ENCODE measurements at places on chromosomes 4 and X.

- DNase-seq: no peak
Observed at GRCh38 chrX:124504111-124504983, 158.0 kb downstream of the SH2D1A start.

GRCh38 chr4:80006935-80007744 is 65.9 kb downstream of the ANTXR2 start:
- DNase-seq: peak; percentile 42

DNA sequence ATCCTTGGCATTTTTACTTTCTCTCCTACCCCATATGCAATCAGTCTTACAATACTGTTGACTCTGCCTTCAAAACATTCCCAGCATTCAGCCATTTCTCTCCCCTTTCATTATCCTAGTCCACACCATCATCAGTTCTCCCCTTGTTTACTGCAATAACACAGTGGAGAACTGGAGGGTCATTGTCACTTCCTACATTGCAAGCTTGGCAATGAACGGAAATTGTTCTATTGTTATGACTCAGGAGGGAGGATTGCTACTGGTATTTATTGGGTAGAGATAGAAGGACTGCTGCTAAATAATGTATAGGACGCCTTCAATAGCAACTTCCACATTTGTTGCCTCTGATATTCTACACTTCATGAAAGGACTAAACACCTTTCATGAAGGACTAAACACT is 231.8 kb downstream of the BANK1 start:
- DNase-seq: no peak

DNA sequence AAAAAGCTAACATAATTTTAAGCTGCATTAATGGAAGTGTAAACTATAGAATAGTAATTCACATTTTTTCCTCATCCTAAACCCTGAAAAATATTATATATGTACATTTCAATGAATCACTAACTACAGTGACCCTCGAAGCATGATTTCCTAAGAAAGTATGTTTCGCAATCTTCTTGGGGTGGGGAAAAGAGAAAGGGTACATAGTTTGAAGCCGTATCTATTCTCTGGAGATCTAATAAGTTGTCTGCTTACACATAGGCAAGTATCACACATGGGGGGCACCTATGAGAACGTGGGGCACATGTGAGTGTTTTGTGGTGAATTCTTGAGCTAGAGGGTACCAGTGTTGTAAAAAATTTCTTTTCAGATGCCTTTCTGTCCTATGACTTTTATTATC is 71.2 kb downstream of the JADE1 start:
- no peak for DNase-seq

DNA sequence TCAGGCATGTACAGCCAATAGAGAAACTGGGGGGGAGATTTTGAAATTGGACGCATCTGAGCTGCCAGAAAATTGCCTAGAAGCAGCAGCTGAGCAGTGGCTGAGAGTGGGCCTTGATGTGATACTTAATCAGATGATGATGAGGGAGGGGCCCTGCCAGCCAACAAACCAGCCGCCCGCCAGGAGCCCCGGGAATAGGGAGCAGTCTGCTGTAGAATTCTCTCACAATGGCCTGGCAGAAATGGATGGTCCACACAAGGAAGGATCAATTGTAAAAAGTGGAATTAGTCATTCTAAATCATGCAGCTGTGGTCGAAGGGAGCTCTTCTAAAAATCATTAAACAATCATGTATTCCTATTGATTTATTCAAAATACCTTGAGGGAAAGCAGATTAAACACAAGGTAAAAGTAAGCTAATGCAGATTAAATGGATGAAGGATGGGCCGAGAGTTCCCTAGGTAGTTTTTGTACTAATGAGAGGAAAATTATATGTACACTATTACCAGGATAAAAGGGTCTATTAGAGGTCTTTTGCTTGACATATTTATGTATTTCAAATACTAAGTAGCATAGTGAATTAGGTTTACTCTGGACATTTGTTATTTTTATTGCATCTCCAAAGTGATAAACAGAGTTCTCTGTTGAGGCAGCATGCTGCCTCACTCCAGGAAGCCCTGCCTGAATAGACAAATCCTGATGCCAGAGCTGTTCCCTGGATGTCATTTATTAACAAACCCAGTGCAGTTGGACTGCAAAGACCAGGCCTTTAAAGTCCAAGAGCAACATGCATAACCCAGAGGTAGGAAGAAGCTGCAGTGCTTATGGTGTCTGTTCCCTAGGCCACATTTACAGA is 91.3 kb downstream of the NKX6-1 start:
- DNase-seq: no peak

DNA sequence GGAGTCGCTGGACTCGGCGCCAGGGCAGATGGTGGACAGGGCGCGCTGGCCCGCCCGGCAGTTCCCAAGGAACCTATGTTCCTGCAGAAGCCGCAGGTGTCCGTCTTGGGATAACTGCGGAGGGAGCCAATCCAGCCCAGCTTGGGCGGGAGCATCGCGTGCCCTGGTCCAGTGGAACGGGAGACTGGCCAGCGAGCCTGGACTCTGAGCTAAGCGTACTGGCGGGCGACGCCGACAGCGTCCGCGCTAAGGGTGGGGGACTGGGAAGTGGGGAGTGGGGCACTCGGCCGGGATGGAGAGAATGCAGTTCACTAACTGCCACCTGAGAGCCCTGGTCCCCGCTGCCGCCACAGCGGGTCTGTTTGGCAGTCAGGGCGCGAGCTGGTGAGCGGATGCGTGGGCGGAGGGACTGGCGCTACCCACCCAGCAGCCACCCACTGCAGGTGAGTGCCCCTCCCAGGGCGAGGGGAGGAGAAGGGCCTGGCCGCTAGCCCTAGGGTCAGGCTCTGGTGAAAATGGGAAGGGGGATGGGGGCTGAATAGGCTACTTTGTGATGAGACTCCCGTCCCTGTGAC is 1.3 kb upstream of the MAMLD1 start:
- DNase-seq: no peak

- DNase-seq: no peak
Observed at GRCh38 chrX:9609987-9610386, 145.1 kb downstream of the TBL1X start.

GRCh38 chr4:102614801-102615200 is 113.6 kb downstream of the NFKB1 start:
- DNase-seq: peak; percentile 64

DNA sequence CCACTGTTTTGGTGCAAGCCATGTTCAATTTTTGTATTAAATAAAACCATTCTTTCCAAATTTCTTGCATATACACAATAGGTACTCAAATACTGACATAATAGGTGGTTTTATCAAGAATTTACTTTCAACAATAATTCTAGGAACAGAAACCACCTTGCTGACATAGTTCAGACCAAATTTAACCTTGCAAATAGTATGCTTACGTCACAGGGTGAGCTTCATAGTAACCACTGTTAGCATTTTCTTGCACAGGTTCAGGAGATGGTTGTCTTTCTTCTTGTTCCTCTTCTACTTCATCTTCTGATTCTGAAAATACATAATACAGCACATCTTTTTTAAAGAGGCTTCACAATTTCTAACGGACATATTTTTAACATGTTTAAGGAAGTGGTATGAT is 17.6 kb downstream of the G3BP2 start:
- DNase-seq: peak; percentile 57

DNA sequence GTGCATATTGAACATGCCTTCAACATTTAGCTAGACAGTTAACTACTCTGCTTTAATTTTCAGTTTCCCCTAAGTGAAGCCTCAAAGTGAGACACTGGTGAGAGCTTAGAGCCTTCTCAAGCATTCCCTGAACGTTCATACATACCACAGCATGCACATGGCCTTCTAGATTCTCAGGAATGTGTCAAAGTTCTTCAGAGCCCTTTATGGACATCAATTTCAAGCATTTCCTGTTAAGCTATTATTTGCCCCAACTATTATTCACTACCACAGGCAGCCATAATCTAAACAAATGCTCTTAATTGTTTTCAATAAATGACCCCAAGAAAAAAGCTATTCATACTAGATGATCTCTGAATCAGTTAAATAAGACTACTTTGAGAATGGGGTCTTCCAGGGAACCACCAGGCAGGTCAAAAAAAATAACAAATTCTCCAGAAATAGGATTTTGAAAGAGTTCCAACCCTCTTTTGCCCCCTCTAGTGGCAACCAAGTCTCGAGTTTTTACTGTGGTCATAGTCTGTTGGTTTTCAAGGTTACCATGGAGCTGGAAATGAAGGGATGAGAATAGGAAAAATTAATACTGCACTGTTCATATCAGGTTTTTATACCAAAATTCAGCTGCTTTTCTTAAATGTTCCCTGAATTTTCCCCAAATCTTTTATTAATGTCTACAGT is 235.4 kb downstream of the RAB28 start:
- DNase-seq: no peak

DNA sequence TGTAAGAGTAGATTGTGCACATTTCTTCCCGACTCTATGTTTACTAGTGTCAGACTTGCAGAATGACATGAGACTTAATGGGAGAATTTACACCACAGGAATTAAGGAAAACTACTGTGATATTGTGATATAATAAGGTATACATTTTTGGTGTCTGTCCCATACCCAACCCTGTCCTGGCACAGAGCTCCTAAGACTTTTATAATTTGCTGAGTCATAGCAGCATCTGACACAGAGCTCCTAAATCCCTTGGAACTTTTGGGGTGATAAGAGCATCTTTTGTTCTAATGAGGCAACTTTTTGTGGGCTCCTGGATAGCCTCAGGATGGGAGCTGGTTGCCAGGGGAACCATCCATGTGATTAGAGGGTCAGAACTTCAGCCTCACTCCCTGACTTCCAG is 1607.0 kb downstream of the RPA4 start:
- no peak for DNase-seq

GRCh38 chrX:15301924-15302323 is 13.5 kb downstream of the ASB11 start:
- DNase-seq: no peak

- DNase-seq: no peak
Observed at GRCh38 chr4:139674875-139675550, 9.4 kb downstream of the MGST2 start.

DNA sequence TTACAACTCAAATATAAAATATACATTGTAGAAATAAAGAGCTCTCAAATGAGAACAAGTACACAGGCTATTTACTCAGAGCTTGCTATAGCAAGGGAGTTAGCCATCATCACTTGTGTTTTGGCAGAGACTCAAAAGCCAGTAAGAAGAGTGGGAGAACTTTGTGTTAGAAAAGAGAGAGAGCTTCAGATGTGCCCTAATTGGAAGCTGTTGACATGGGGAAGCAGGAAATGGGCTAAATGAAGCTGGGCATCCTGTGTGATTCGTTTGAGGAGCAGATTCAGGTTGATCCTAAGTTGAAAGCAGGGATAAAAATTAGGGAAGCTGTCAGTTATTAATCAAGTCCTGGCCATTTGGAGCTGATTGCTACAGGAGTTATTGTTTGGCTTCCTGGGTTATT is 207.4 kb upstream of the MAOA start:
- DNase-seq: no peak

- no peak for DNase-seq
Observed at GRCh38 chr4:7647186-7647585, 212.5 kb upstream of the PSAPL1 start.

- no peak for DNase-seq
Observed at GRCh38 chrX:44946771-44947170, 73.8 kb downstream of the KDM6A start.

DNA sequence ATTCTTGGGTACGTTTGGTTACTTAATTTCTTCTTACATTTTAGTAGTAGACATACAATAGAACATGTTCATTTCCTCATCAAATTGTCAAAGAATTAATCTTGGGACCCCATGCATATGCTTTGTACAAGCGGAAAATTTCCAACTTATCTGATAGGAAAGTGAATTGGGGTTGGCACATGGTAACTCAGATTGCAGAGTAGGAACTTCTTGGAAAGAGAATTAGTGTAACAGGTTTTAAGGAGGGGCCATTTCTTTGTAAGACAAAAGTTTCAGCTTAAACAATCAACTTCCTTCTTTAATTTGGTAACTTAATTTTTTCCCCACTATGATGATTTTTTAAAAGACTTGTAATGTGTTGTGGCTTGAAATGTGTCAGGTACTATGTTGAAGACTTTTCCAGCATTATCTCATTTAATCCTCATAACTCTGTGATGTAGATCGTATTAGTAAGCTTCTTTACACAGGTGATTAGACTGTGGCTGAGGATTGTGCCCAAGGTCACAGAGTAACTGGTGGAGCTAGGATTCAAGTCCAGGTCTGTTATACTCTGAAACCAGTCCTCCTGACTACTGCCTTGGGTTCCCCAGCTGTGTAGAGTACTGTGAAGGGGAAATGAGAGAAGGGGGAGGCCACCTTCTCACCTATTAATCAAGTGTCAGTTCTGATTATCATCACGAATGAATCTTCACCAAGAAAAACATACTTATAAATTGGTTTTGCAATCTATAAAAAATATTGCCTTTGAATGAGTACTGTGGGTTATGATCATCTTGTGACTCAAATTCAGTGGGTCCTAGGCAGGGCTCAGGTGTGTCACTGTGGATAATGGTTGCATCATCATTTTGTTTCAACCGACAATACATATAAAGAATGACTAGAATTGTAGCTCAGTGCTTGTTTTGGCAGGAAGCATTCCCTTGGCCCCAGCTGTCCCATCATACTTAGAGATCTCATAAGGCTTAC is 4.3 kb downstream of the GK start:
- no peak for DNase-seq

GRCh38 chrX:47172549-47172948 is 21.1 kb upstream of the UBA1 start:
- DNase-seq: no peak

GRCh38 chr4:28759064-28759463 is 1898.4 kb downstream of the STIM2 start:
- no peak for DNase-seq

DNA sequence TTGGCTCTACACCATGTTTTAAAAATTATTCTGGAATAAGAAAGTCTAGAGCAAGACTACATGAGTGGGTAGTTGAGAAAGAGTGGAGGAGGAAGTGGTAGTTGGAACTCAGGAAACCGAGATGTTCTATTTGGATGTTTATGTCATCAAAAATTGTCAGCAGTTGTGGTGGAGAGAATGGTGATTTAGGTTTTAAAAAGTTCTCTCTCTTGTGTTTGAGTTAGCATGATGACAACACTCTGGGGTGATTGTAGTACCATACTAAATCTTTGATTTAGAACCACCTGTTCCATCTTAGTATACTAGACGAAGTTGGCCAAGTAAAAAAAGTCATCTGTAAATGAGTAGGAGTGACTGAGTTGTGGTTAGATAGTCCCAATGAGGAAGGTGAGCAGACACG is 40.7 kb downstream of the KLHL2 start:
- DNase-seq: no peak

DNA sequence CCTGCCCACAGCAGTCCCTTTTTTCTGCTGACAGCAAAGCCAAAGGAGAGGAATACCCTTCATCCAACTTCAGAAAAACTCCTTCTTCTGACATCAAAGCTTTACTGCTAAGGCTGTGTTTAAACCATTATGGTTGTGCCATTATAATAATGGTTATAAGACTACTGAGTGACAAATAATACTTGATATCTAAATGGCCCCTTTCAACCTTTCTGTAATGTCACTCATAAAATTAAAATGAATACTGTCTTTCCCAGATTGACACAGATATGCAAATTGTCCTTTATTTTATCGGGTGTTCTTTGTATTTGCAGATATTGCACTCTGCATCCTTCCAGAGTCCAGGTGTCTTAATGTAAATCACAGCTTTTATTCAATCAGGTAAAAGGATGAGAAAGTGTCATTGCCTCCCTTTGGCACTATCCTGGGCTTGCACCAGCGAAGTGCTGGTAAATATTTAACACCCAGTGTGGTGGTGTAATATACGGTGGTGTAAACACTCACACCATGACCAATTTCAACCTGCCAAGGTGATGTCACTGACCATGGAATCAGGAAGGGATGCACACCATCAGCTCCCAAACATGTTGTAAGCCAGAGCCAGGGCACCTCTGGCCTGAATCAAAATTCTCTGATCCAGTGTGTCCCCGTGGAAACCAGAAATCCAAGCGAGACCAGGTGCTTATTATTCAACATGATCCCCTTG is 139.4 kb upstream of the TENM3 start:
- DNase-seq: no peak

Measured in CD4-positive, alpha-beta T cell treated with Interleukin-12 subunit alpha and Interleukin-12 subunit beta, for 1 hour (primary cell).